Motor neuron (in vitro differentiated cells): ENCODE measurements at places on chromosomes 11 and 22. TPM values are rescaled to one million over a fixed set of nuclear protein-coding genes. Genes with fewer than 3 reads are reported as not detected.
A peak's percentile ranks its signal among the peaks of the same experiment; 100 is the strongest.

DNA sequence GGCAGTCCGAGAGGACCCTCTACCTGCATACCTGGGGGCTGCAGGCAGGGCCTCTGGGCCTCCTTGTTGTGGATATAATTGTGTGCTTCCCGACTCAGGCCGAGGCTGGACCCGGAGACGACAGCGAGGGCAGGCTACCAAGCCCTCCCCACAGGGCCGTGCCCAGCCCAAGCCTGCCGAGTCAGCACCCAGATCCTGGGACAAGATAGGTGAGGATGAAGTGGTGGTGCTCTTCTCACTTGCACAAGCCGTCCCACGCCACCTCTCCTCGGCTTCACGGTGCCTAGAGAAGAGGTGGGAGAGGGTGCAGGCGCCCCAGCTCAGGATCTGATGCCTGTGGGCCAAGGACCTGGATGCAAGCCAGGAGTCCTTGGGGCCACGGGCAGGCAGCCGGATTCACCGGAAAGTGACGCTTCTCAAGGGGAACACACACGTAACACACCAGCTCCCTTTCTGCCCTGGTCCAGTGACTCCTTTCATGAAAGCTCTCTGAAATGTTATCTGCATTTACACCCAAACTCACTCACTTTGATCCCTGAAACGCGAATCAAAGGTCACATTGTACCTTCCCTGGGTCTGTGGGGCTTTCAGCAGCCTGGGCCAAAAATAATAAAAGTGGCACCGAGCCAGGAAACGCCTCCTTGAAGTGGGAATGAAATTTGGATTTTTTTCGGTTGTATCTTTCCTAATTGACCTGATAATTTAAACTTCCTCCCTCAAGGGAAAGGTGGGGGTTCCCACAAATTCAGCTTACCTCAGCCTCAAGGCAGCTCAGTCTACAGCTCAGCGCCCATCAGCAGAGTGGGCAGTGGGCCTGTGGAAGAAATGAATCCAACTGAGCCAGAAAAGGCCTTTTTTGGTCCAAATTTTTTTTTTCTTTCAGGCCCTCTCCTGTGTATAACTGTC lies 1.1 kb upstream of the GNB1L start:
- no peak for ATAC-seq

GRCh38 chr11:76695133-76695532 lies 24.6 kb upstream of the LRRC32 start:
- ATAC-seq, result no peak

- peak; percentile 62 for ATAC-seq
These were observed 516 bp downstream of the VPS26B start for GRCh38 chr11:134224710-134225664.

DNA sequence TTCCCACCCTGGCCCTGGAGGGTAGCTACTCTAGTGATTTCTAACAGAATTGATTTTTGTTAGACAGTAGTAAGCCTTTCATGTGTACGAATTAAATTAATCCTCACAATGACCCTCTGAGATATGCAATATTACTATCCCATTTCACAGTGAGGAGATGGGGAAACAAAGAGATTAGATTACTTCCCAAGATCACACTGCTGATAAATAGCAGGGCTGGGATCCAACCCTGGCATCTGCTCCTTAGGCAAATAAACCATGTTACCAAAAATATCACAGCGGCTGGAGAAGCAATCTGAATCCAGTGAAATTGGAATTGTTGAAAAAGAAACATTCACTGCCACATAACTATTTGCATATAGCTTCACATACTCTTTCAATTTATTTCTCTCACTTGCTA lies 12.8 kb upstream of the CAVIN3 start:
- peak; percentile 59 for ATAC-seq

- peak; percentile 85 for ATAC-seq
These were observed 146.5 kb downstream of the CCDC34 start for GRCh38 chr11:27216270-27217149.

DNA sequence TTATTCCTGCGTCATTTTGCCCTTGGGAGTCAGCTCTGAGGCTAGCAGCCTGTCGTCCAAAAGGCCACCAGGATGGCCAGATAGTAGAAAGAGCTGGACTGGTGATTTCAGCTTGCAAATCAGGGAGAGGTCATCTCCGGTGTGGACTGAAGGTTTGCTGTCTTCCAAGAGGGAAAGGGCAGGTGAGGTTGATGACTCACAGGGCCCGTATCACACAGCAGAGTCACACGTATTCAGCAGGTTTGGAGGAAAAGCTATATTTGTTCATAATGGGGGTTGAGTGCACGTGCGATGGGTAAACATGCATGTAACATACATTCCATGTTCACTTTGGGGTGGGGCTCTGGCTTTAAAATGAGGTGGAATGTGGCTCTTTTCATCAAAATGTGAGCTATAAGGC lies 25.6 kb downstream of the MRPL21 start:
- ATAC-seq, result no peak

DNA sequence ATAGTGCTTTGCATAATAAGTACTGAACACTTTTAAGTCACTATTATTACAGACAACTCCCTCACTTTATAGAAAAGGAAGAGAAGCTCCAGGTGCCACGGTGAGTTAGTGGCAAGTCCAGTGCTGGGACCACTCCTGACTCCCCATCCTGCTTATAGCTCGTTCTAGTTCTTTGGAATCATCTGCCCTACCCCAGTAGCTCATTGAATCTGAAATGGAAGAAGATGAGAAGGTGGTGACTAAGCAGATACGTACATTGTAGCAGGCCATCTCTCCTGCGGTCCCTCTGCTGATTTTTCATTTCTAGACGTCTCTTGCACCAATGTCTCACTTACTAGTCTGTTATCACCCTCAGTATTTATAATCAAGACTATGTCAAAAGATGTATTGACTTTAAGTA lies 21.6 kb downstream of the MMP20 start:
- ATAC-seq, result no peak

DNA sequence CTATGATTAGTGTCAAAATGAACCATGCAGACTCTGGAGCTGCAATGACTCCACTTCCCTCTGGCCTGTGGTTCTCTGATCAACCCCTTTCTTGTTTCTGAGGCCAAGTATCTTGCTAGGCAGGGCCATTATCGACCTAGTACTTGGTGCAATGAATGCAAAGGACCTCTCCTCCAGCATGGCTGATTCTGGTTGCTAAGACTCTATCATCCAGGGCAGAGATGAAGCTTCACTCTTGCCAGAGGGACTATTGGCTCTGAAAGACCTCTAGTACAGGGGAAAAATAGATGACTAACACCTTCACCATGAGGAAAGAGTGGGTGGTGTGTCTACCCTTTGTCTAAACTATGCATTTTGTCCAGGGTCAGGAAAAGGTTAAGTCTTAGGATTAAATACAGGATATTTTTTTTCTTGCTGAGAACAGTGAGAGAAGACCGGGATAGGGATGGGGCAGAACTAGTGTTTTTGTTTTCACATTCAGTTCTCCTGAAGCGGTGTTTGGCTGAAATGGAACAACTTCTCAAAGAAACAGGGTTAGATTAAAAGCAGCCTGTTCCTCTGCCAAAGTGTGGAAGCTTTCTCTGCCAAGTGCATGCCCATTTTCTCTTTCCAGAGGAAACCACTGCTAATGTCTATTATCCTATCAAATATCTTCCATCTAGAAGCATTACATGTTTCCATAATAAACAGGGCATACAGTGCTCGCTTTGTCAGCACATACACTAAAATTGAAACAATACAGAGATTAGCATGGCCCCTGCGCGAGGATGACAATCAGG lies 5.0 kb upstream of the MTFP1 start:
- ATAC-seq, result no peak

DNA sequence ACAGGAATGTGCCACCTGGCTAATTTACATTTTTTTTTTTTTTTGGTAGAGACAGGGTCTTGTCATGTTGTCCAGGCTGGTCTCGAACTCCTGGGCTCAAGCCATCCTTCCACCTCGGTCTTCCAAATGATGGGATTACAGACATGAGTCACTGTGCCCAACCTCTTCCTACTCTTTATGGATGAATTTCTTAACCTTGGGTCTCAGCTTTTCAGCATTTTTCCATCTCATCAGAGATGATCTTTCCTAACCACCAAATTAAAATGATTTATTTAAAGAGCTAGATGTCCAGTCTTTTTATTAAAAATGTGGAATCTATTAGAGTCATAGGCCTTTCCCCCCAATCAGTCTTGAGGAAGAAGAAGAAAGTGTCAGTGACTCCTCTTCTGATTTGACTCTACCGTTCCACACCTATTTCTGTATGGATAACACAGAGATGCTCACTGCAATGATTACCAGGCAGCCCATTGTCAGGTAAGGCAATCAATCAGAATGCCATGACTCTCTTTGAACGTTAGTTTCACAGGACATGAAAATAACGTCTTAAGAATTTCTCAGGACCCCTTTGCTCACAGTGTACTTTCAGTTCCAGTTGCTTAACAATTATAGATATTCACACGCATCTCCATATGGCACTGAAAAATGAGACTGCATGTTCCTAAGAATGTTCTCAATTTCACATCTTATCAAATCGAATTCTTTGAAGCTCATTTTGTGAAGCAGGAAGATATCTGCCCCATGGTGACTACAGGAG lies 51.0 kb downstream of the MIAT start:
- no peak for ATAC-seq

DNA sequence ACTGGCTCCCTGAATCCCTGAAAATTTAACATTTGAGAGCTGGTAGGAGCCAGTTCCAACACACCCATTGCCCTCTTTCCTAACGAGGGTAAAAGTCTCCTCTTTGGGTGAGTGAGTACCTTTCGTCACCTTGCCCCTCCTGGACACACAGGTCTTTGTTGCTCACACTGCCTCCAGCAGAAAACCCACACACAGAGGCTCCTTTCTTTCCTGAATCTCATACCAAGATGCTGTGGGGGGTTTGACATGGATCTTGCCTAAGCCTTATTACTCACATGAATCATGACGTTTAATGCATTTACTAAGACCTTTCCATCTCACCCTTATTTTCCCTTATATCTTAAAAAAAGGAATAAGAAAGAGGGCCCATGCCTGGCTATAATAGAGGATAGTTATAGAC lies 53.0 kb downstream of the PARVA start:
- no peak for ATAC-seq

- ATAC-seq, result peak; percentile 37
These were observed 716 bp downstream of the AMOTL1 start for GRCh38 chr11:94768602-94769541.

- ATAC-seq, result no peak
These were observed 64.4 kb upstream of the HORMAD2 start for GRCh38 chr22:30015846-30016245.

DNA sequence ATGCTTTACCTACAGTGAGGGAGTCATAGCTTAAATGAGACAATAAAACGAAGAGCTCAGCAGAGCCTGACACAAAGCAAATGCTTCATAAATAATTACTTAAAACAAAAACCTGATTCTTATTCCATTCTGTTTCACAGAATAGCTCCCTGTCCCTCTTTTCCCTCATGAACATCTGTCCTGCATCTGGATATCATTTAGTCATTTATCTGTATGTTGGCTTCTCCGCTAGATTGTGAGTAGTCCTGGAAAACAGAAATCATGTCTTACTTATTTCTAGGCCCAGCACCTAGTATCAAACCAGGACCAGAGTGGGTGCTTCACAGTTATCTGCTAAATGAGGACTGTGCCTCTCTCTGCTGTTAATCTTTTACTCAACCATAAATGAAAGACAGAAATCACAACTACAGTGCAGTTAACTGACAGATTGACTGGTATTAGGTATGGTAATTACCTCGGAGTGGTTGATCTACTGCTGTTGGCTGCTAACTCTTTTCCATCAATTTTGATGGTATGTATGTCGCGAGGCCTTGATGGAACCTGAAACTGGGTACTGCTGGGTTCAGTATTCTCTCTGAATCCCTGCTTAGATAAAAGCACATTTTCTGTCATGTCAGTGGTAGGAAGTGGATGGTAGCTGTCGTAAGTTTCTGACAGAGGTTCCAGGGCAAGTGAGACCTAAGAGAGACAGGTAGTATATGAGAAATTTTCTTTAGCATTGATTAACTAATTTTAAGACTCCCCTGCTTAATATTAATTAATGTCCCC lies 31.5 kb downstream of the C2CD3 start:
- no peak for ATAC-seq

GRCh38 chr11:100774859-100775258 lies 87.8 kb downstream of the ARHGAP42 start:
- ATAC-seq, result no peak

OR51B4 gene
- total RNA-seq, result not detected in 2 replicates

PRR5L gene
- total RNA-seq, result 2.1 and 2.8 TPM in 2 replicates

CRYBA4 gene
- 1.2 TPM in 1 of 2 replicates, not detected in the other for total RNA-seq
